ENCODE measurements at places on chromosomes 3 and 15.

DNA sequence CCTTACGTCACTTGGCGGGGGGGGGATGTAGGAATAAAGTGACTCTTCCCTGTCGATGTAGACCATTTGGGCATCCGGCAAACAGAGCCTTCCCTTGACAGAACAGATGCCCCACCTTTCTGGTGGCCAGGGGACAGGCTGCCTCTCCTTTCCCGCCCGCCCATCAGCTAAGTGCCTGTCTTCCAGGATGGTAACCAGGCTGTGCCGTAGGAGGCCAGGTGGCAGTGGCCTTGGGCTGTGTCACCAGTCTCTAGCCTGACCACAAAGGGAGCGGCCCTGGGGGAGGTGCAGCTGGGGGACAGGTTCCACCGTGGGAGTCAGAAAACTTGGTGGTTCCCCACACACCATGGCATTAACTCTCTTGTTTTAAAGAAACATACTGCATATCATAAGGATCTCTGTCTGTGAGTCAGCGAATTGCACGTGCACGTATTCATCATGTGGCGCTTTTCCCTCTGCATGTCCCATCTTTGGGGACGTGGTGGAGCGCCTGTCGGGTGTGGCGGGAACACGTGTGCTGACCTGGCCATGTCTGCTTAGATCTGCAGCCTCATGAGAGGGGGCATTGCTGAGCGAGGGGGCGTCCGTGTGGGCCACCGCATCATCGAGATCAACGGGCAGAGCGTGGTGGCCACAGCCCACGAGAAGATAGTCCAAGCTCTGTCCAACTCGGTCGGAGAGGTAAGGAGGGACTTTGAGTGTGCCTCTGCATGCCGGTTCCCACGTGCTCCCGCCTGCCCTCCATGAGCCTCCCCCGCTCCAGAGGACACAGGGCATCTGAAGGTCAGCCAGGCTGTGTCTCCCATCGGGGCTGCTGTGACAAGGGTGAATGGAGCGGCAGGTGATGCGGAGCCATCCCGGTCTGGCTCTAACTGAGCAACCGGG is 156.0 kb downstream of the NSMCE3 start:
- DNase-seq, result no peak

GRCh38 chr15:90607361-90607760 is 77.6 kb downstream of the CRTC3 start:
- no peak for DNase-seq

- no peak for DNase-seq
These were observed 60.1 kb upstream of the ICE2 start for GRCh38 chr15:60539016-60539415.

- no peak for DNase-seq
These were observed 33.0 kb downstream of the MYZAP start for GRCh38 chr15:57624730-57625129.

GRCh38 chr3:5321666-5322340 is 134.3 kb downstream of the EDEM1 start:
- DNase-seq, result no peak

DNA sequence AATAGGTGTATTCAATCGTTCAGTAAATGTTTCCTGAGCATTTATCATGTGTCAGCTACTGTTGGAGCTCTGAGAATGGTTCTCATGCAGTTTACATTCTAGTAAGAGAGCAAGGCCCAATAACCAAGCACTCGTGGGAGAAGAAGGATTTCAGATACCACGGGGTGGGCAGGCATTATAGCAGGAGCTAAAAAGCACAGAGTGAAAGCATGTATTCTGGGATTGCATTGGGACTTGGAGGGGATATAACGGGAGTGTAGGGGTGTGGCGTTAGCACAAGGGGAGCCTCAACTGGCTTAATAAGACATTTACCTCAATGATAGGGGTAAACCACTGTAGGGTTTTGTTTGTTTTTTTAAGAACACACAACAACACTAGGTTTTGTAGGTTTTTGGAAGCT is 1.6 kb upstream of the SIAH2 start:
- no peak for DNase-seq

- no peak for DNase-seq
These were observed 33.4 kb upstream of the RSL24D1 start for GRCh38 chr15:55230051-55230670.

DNA sequence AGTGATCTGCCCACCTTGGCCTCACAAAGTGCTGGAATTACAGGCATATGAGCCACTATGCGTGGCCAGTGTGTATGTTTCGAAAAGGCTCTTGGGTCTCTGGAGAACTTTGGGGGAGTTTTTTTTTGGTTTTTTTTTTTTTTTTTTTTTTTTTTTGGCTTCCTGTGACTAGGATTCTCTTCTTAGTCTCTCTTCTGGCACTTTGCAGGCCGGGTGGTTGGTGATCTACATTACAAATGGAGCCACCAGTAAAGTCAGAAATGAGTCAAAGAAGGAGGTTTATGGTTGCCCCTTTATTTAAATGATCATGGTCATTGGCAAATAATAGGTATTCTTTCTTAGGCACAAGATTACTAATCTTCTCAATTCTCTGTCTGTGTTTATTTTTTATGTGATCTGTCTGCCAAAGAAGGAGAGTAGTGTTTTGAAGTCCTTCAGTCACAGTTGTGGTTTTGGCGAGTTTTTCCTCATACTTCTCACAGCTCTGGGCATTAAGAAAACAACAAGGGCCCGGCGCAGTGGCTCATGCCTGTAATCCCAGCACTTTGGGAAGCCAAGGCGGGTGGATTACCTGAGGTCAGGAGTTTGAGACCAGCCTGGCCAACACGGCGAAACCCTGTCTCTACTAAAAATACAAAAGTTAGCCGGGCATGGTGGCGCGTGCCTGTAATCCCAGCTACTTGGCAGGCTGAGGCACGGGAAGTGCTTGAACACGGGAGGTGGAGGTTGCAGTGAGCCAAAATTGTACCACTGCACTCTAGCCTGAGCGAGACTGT is 38.3 kb downstream of the PDE8A start:
- DNase-seq, result no peak

DNA sequence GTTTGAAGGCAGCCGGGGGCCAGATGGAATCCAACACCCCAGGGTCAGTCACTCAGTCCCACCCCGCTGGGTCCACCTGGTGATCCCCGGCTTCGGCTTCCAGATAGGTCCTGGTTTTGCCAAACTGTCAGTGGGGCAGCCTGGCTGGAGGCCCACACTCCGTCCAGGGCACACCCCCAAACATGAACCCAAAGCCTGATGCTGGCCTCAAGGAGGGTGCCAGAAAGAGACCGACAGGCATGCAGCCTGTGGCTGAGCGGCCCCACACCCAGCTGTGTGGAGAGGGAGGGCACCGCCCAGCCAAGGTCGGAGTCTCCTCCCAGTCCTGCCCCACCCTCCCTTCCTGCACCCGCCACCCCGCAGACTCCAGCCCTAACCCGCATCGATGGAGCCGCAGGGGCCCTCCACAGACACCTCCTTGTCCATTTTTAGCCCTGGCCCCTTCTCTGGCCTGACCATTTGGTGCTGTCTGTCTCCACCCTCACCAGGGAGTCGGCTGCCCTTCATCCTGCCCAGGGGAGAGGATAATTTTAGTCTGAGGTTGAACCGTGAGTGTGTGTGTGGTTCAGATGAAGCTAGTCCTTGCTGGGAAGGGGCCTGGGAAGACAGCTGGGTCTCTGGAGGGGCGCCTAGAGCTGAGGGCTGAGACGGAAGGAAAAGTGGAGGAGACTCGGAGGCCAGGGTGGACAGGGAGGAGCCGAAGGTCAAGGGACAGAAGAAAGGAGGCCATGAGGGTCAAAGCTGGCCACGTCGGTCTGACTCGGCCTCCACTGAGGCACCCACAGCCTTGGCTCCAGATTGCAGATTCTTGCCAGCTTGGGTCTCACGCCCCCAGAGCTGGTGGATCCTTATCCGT is 23.1 kb downstream of the TNK2 start:
- DNase-seq, result no peak

- DNase-seq, result no peak
These were observed 94.5 kb downstream of the SERPINI1 start for GRCh38 chr3:167830007-167830406.

DNA sequence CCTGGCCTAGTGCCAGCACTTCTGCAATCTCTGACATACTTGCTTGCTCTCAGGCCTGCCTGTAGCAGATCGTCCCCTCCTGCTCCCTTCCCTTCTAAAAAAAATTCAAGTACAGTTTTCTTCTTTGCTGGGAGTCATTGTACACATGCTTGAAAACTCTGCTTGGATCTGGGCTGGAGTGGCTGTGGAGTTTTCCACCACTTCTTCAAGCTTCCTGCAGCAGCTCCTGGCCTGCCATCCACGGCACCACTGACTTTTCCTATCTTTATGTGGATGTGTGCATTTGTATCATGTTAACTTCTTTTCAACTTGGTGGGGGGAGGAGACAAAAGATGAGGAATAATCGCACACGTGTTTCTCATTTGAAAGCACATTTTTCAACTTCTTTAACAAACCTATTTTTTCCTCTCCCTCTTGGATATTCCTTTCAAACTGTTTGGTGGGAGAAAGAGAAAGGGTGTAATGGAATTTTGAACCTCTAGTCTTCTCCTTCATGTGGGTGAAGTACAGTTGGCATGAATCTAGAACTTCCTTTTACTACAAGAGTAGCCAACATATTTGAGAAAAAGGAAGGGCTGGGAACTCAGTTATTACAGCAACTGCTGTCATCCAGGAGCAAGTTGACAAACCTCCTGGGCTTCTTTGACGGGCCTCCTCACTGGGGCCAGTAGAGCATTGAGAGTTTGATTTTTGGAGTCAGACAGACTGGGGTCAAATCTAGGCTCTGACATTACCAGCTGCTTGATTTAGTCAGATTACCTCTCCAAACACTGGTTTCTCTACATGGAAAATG is 61.2 kb upstream of the LRTM1 start:
- no peak for DNase-seq

GRCh38 chr3:106126067-106126845 is 257.4 kb upstream of the CBLB start:
- no peak for DNase-seq

- DNase-seq, result no peak
These were observed 63.6 kb downstream of the MOBP start for GRCh38 chr3:39531066-39531465.

DNA sequence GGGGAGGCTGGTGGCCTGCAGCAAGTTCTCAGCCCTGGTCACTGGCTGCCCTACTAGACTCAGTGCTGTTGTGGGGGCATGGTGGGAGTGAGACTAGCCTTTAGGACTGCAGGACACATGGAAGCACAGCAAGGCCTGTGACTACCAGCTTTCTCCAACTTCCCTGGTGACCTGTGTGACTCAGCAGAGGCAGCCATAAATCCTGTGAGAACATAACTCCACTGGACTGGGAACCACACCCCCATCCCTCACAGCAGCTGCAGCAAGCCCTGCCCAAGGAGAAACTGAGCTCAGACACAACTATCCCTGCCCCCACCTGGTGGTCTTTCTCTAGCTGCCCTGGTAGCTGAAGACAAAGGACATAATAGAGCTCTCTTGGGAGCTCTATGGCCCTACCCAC is 111.3 kb downstream of the DCLK3 start:
- no peak for DNase-seq

DNA sequence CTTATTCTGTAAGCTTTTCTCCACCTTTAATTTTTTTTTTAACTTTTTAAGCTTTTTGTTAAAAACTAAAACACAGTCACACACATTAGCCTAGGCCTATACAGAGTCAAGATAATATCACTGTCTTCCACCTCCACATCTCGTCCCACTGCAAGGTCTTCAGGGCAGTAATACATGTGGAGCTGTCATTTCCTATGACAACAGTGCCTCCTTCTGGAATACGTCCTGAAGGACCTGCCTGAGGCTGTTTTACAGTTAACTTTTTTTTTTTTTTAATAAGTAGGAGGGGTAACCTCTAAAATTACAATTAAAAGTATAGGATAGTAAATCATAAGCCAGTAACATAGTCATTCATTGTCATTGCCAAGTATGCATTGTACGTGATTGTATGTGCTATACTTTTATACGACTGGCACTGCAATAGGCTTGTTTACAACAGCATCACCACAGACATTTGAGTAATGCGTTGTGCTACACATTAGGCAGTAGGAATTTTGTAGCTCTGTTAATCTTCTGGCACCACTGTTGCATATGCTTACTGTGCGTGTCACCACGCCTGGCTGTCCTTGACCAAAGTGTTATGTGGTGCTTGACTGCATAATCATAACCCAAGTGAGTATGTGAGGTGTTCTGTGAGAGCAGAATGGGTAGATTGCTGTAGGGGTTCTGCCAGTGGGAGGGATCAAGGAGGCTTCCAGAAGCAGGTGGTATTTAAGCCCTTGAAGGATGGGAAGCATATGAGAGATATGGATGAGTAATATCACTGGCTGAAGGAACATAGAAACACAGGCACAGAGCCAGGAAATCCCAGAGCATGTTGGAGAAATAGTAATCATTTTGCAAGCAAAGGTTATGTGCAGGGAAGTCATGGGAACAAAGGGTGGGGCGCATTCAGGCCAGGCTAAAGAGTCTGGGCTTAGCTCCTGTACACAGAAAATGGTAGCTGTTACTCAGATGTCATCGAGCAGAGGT is 18.3 kb downstream of the FBXO22 start:
- no peak for DNase-seq

DNA sequence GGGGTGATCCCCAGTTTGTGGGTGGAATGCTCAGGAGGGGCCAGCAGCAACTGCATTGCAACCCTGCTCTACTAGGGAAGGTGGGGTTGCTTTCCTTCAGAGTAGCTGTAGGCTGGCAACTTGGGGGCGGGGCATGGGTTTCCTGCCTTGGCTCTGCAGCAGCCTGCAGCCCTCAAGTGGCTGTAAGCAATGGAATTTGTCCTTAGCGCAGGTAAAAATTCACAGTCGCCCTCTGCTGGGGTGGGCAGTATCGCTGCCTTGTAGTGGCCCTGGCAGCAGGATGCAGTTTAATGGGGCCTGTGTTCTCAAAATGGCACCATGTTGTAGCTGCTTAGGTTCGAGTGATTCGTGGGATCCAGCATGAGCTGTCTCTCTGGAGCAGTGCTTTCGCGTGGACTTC is 29.8 kb downstream of the STT3B start:
- DNase-seq, result no peak

- no peak for DNase-seq
These were observed 16.1 kb downstream of the ALS2CL start for GRCh38 chr3:46677411-46677726.

- DNase-seq, result no peak
These were observed at the start of gene TF for GRCh38 chr3:133745981-133746711. Gene TF (plus strand): TSS chr3:133746393. CDS start chr3:133746441, 48 bp downstream.

DNA sequence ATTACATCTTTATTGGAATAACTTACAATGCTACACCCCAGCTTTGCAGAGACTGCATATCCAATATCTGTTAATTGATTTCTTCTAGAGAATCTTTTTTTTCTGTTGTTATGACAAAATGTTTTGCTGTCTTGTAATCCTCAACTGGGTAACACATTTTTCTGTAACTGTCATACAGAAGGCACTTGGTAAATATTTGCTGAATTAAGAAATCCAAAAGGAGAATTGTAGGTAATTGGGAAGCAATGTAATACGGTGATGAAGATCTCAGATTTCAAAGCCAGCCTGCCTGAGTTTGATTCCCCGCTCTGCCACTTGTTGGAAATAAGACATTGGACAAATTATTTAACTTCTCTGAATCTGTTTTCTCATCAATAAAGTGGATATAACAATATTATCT is 169.1 kb downstream of the WDR72 start:
- DNase-seq, result no peak
